ENCODE measurements at places on chromosomes 3 and 15. TPM values are rescaled to one million over a fixed set of nuclear protein-coding genes. Genes with fewer than 3 reads are reported as not detected.

HCLS1 gene
- 2.9 TPM for total RNA-seq

TBC1D5 gene
- total RNA-seq, result 110 TPM

CYP1A2 gene
- not detected for total RNA-seq

SLC15A2 gene
- total RNA-seq, result 0.29 TPM

ZDHHC19 gene
- not detected for total RNA-seq

DBR1 gene
- 17.1 TPM for total RNA-seq

KIAA1143 gene
- total RNA-seq, result 31.8 TPM

MBD4 gene
- total RNA-seq, result 37.1 TPM

NR2E3 gene
- under 0.01 TPM for total RNA-seq

DNA sequence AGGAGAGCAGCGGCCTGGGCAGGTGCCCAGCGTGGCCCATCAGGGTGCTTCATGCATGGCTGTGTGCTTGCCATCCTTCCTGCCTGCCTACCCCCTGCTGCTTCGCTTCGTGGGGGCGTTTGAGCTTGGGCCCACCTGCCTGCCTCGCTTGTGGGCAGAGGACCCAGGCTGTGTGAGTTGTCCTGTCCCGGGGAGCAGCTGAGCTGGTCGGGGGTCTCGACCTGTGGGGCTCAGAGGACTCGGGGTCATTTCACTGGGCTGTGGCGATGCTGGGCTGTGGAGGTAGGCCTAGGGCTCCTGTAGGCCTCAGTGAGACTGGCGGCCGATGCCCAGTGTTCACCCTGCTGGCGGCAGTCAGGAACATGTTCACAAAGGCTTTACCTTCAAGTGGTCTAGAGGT is 12.1 kb upstream of the STAB1 start:
- DNase-seq, result peak; percentile 73

GRCh38 chr3:128033102-128033501 is 19.1 kb upstream of the SEC61A1 start:
- no peak for DNase-seq

DNA sequence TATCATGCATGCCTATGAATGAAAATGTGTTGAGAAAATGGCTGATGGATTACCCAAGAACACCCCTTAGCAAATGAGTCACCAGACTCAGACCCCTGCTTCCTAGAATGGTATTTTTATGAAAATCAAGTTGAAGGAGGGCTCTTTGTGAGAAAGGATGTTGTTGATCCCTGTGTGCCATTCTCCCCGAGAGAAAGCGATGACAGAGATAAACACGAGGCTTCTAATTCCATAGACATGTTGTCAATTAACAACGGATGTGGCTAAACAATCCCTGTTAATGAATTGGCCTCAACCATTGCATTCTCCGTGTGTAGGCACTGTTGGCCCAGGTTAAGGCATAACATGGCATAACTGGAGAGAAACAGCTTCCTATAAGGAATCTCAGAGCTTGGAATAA is 5.8 kb upstream of the OXTR start:
- peak; percentile 47 for DNase-seq

GRCh38 chr15:95394186-95395067 is 936.1 kb upstream of the NR2F2 start:
- peak; percentile 17 for DNase-seq

- no peak for DNase-seq
These were observed 59.6 kb downstream of the MGLL start for GRCh38 chr3:127762787-127763105.

GRCh38 chr15:38054488-38054887 is 120.0 kb downstream of the TMCO5A start:
- DNase-seq, result no peak

- DNase-seq, result peak; percentile 50
These were observed 604 bp upstream of the MED12L start for GRCh38 chr3:151084893-151085226.

DNA sequence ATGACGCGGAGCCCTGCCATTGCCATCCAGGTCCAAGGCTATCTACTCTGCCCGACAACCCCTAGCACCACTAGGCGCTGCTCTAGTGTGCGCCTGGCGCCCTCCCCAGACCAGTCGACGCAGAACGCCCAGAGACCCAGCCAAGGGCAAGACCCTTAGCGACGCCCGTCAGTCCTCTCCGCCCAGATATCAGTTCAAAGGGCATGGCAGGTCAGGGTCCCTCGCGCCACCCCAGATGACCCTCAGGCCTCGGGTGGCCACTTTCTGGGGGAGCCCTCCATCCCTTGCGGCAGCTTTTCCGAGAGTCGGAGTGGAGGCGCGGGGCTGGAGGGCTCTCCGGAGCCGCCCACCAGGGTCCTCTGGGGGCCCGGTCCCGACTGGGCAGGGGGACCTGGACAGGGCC is 371 bp upstream of the CLSTN2 start:
- no peak for DNase-seq

DNA sequence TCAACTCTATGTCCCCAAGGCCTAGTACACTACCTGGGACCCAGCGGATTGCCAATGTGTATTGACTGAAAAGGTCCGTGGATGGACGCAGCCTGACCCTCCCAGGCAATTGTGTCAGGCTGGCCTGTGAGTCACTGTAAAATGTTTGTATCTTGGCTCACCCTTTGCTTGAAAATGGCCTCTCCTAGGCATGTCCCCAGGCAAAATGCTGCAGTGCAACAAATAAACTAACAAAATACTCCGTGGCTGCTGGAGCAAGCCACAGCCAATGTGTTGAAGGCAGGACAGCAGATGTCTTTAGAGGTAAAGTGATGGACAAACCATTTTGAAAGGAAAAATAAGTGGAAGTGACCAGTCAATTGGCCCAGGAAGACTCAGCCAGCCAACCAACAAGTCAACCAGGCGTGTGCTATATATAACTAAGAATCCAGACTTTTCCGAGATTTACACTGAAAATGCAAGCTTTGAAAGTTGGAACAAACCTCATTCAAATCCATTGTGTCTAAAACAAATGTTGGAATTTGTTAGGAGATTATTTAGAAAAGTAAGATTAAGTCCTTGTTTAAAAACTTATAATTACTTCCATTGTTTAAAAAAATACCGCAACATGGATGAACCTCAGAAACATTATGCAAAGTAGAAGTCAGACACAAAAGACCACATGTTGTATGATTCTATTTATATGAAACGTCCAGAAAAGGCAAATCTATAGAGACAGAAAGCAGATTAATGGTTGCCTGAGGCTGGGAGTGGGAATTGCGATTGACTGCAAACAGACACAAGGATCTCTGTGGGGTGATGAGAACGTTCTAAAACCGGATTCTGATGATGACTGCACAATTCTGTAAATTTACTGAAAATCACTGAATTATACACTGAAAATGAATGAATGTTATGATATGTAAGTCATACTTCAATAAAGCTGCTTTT is 191.2 kb downstream of the TLE3 start:
- DNase-seq, result no peak

- no peak for DNase-seq
These were observed 141.7 kb downstream of the C3orf38 start for GRCh38 chr3:88291486-88291885.

- no peak for DNase-seq
These were observed 124.3 kb upstream of the IGF1R start for GRCh38 chr15:98523912-98524662.

DNA sequence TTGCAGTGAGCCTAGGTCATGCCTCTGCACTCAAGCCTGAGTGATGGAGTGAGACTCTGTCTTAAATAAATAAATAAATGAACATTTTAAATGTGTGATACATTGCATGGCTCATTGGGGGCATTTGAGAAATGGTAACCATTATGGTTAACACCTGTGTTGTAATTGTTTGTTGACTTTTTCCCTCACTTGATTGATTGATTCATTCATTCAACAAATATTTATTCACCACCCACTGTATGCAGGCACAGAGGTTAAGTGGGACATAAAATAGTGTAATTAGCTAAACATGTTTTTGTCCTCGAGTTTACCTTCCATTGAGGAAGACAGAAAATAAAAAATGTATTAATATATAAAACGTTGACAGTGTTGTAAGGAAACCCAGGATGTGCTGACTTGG is 127.1 kb upstream of the ANKRD28 start:
- DNase-seq, result no peak

GRCh38 chr15:57026016-57026592 is 107.7 kb downstream of the TCF12 start:
- no peak for DNase-seq

- DNase-seq, result no peak
These were observed 8.3 kb upstream of the MTMR10 start for GRCh38 chr15:30999729-31000128.

GRCh38 chr3:51930439-51930838 is 11.3 kb downstream of the RRP9 start:
- peak; percentile 27 for DNase-seq
